ENCODE measurements at places on chromosomes 7 and 10. TPM values are rescaled to one million over a fixed set of nuclear protein-coding genes. Genes with fewer than 3 reads are reported as not detected.
A peak's percentile ranks its signal among the peaks of the same experiment; 100 is the strongest.

GRCh38 chr7:125061776-125062397 is 132.3 kb upstream of the POT1 start:
- DNase-seq, result peak; percentile 13

Gene CARD11
- 2.3 TPM for total RNA-seq

Gene ANKRD61
- not detected for total RNA-seq

- DNase-seq, result no peak
Observed at GRCh38 chr10:130041451-130042371, 68.9 kb downstream of the C10orf143 start.

DNA sequence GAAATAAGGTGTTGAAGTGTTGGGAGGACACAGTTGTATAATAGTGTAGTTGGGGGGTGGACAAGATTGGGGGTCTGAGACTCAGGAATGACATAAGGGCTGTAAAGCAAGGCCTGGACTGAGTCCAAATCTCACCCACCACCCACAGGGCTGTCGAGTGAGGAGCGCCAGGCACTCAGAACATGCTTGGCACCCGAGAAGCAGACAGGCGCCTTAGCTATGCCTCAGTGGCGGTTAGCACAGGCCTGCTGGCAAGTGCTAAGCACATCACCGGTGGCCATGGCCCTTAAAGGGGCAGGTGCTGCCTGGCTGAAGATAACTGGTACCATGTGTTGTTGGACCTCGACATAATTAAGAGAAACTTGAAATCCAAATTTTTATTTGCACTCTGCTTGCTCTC is 90.7 kb downstream of the COL13A1 start:
- no peak for DNase-seq

Gene ZNF138
- total RNA-seq, result 2.6 TPM

Gene ADRA2A
- total RNA-seq, result not detected

GRCh38 chr7:122143376-122143750 is 686 bp downstream of the AASS start:
- DNase-seq, result peak; percentile 50

- DNase-seq, result no peak
Observed at GRCh38 chr10:90822508-90822907, 35.3 kb downstream of the HTR7 start.

GRCh38 chr7:69564454-69565417 is 33.5 kb upstream of the AUTS2 start:
- DNase-seq, result no peak

Gene MICU1
- total RNA-seq, result 35.9 TPM

DNA sequence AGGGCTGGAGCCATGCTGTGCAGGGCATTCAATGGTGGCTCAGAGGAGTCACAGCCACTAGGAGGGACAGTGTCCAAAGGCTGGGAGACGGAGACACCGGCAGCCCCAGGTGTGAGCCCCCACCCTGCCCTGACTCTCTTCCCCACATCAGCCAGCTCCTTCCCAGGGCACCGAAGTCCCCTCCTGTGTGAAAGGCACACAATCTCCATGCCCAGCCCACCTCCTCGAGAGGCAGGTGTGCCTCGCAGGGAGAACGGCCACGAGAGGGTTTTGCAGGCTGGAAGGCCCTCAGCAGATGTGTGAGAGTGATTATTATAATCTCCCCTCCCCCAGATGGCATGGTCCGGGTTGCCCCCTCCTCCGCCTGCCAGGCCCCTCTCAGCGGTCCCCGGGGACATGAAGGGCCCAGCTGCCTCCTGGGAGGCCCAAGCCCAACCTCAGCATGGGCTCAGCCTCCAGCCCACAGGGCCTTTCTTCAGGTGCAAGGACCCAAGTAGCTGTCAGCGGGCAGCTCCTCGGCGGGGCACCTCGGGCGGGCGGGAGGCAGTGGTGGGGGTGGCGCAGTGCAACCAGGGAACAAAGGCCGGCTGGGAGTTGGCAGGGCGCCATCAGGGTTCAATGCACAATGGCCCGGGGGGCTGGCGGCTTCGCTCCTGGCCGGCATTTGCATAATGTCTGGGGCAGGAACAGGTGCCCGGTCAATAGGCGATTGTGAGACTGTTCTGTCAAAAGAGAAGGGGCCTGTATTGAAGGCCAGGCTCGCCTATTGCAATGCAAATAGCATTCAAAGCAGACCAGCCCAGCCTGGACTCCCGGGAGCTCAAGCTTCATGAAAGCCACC is 155.3 kb upstream of the ZMIZ1 start:
- peak; percentile 90 for DNase-seq

- DNase-seq, result no peak
Observed at GRCh38 chr7:34452363-34452762, 205.7 kb upstream of the NPSR1 start.

Gene ECHDC3
- 70.6 TPM for total RNA-seq

Measured in stomach (tissue), 19 donors.